ENCODE measurements at places on chromosomes 6 and 20.

DNA sequence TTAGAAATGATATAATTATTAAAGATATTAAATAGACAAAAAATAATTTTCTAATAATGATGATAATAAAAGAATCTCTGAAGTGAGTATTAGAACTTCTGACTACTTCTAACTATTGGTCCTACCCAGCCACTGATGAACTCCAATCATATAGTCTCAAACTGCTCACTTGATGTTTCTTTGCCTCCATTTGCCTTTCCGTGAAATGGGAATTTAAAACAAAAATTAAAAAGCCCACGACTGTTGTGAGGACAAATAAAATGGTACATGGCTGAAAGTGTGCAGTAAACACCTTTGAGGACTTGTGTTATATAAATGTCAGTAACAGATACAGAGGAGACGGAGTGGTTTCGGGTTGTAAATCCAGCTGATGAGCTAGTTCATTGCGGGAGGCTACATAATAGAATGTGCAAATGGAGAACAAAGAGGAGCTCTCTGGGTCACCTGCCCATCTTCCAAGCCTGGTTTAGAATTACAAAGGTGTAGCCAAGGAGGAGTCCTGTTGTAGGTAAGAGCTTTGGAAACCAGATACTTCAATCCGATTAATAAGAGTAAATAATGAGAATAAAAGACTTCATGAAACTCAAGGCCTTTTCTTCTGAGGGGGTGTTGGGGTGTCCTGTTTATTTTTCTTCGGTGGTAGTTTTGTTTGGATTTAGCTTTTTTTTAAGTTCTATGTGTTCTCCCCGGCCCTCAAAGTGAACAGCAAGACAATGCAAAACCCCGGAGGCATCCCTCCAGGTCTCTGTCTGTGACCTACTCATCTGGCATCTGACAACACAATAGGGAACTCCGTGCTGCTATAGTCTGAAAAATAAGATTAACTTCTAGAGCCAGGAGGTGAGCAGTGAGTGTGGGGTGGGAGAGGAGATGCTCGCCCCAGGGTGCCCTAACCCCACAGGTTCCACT, 4.4 kb upstream of the PXDC1 start:
- DNase-seq: no peak

GRCh38 chr6:18243302-18243893, 20.9 kb downstream of the DEK start:
- DNase-seq: no peak

DNA sequence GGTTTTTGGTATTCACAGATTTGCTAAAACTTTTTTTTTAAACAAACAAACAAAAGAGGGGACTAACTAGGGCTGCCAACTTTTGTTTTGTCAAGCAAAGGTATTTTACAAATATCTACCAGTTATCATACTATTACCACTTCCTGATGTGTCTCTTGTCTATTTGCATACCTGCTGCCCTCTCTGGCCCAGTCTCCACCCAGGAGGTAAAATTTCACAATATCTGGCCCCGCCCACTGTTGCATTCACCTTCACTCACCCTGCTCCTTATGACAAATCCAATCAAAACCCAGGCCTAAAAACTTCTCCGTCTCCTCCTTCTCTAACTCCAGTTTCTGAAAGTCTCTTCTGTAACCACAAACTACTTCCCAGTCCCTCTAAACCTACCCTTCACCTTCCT, 82.2 kb downstream of the TRERF1 start:
- no peak for DNase-seq

DNA sequence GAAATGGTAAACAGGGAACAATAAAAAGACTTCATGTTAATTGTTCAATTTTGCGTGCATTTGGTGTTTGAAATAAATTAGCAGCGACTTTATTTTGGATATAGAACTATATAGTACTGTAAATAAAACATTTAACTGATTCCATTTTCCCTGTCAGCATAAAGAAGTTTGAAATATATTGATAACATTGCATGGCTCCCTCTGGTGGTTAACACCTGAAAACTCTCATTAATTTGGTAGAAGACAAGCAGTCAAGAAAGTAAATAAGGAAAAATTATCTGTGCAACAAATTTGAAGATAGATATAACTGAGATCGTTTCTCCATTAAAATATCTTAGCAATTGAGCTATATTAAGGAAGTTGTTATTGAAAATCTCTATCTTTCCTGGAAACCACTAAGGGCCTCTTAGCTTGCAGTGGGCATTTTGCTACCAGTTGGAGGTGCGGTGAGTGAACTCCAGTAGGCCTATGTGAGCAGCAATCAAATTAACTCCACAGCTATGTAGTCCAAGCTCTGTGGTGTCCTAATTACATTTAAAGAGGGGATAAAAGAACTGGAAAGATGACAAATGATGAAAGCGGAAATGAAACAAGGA, 435.7 kb upstream of the FKBP1C start:
- no peak for DNase-seq

- peak; percentile 27 for DNase-seq
These were observed 405 bp upstream of the RNF182 start for GRCh38 chr6:13924146-13924948.
